Effector memory CD8-positive, alpha-beta T cell (primary cell): ENCODE measurements at places on chromosomes 6 and 20.

DNA sequence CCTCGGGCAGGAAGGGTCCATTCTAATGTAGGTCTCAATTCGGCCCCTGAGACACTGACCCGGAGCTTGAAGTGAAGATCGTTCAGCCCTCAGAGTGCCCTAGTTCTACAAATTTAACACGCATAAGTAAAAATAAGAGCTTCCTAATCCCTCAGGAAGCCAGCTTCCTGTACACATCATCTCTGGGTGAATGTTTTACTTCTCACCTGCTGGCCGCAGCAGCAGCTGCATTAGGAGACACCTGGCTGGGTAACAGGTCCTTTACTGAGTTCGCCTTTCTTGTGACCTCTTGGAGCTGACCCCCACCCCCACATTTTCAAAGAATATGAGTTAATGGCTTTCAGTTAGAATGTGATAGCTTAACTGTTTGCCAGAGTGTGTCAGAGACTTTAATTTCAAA, 165.0 kb downstream of the SMOC2 start:
- DNase-seq, result no peak

- no peak for DNase-seq
Observed at GRCh38 chr6:56914798-56915658, 39.9 kb upstream of the BEND6 start.

DNA sequence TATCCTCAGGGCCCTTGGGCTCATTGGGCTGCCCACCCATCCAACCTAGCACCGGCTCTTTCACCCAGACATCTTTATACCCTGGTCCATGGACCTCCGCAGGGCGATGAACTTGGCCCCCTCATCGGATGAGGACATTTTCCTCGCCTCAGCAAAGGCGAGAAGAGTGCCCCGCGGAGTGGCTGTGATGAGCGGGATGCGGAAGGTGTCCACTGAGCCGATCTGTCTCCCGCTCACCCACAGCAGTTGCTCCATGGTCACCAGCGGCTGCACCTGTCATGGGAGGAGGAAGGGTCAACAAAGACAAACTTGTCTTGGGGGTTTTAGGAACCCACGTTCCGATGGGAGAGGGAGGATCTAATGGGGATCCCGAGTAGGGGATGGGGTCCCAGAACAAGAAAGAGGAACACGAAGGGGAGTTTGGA, 690 bp downstream of the NEU1 start:
- no peak for DNase-seq

DNA sequence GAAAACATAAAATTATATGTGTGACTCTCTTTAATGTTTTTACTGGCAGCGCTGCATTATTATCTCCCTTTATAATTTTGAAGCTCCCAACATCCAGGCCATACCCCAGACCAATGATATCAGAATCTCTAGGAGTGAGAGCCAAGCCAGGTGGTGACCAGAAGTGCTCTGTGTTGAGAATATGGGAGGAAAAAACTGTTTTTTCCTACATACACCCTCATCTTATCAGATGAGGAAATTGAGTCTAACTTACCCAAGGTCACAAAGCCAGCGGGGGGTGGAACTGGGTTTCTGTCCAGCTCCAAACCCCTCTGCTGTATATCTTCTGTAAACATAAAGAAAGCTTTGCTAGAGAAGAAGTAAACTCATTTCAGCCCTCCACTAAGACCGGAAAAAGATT, 42.5 kb downstream of the LY86 start:
- no peak for DNase-seq

DNA sequence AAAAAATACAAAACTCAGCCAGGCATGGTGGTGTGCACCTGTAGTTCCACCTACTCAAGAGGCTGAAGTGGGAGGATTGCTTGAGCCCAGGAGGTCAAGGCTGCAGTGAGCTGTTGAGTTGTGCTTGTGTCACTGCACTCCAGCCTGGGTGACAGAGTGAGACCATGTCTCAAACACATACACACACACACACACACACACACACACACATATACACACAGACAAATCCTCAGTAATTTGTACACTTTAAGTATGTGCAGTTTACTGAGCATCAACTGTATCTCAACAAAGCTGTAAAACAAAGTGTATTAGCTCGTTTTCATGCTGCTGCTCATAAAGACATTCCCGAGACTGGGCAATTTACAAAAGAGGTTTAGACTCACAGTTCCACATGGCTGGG, 7.3 kb downstream of the TFB1M start:
- DNase-seq, result no peak
